CD8-positive, alpha-beta memory T cell (primary cell): ENCODE measurements at places on chromosomes 5 and 9. TPM values are rescaled to one million over a fixed set of nuclear protein-coding genes. Genes with fewer than 3 reads are reported as not detected.

Gene TMEFF1
- 0.38 TPM for total RNA-seq

Gene TICAM2
- total RNA-seq = 0.72 TPM

Gene PCAT7
- total RNA-seq = not detected

Gene PDGFRB
- total RNA-seq = 2.0 TPM

Gene AJM1
- total RNA-seq = 3.2 TPM

Gene SPINK4
- not detected for total RNA-seq

Gene TMC1
- not detected for total RNA-seq

DNA sequence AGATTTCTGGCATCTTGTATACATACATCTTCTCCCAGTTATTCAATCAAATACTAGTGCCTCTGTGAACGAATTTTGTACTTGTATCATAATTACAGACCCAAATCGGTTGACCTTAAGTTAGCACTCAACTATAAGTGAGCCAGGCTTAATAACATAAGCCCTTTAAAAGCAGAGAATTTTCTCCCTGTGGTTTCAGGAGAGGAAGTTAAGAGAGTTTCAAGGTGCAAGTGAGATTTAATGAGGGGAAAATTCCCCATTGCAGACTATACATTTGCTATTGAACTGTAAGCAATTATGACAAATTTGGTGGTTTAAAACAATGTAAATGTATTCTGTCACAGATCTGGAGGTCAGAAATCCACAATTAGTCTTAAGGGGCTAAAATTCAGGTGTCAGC lies 261.9 kb upstream of the NREP start:
- no peaks in the 10 kb centered on the region for H3K27me3 ChIP-seq
- no peak for DNase-seq
- H3K27ac ChIP-seq = no peak overlapping the region
- H3K36me3 ChIP-seq = no peaks in the 10 kb centered on the region
- no peak overlapping the region for H3K4me3 ChIP-seq

DNA sequence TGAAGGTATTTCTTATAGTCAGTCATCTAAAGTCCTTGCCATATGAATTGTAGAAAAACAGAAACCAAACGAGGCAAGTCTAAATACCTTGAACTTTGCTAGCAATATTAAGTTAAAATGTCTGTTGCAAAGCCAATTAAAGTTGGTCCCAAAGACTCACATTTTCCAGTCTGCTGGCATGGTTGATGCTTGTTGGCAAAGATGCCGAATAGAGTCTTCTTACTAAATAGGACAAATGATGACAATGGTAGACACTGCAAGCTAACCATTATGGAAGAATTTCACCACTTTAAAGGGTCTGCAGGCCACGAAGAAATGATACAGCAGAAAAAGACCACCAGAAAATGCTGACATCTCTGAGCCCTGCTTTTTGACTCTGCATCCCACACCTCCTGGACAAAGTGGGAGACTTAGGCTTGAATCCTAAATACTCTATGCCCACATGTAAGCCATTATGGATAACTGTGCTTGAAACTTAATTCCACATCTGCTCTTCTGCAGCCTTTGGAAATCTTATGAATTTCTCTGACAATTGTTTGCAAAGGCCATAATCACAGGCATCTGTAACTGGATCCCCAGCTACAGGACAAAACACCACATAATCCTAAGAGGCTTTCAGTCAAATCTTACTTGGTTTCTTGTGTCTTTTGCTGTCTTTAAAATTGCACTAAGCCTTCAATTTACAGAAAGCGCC lies 61.3 kb downstream of the LHFPL2 start:
- no peak overlapping the region for H3K27ac ChIP-seq
- no peak overlapping the region for H3K4me3 ChIP-seq
- DNase-seq = no peak
- no peaks in the 10 kb centered on the region for H3K27me3 ChIP-seq
- no peaks in the 10 kb centered on the region for H3K4me1 ChIP-seq

DNA sequence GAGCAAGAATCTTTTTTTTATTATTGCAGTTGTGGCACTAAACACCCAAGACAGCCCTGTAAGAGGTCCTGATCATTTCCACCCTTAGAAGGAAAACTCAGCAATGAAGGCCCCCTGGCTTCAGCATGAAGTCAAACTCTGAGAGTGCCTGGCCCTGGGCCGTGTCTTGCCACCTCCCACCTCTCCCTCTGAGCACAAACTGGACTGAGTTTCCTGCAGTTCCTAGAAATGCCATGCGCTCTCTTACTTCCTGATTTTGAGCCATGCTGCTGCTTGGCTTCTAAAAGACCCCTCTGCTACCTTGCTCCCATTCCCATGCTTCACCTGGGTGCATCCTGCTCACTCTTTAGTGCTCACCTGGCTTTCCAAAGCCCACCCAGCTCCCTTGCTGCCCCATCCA lies 140.4 kb upstream of the KLF9 start:
- no peaks in the 10 kb centered on the region for H3K4me1 ChIP-seq
- DNase-seq = no peak
- H3K36me3 ChIP-seq = no peaks in the 10 kb centered on the region
- no peaks in the 10 kb centered on the region for H3K27me3 ChIP-seq

GRCh38 chr9:78567693-78568092 lies 270.8 kb downstream of the PSAT1 start:
- no peak overlapping the region for H3K4me3 ChIP-seq
- DNase-seq = no peak
- no peaks in the 10 kb centered on the region for H3K27me3 ChIP-seq
- H3K36me3 ChIP-seq = no peaks in the 10 kb centered on the region
- no peak overlapping the region for H3K27ac ChIP-seq

- no peak overlapping the region for H3K27ac ChIP-seq
- peak; percentile 34 for DNase-seq
- no peaks in the 10 kb centered on the region for H3K4me1 ChIP-seq
- no peaks in the 10 kb centered on the region for H3K36me3 ChIP-seq
- no peaks in the 10 kb centered on the region for H3K27me3 ChIP-seq
These were observed 42.4 kb downstream of the EXD3 start for GRCh38 chr9:137380606-137381005.

DNA sequence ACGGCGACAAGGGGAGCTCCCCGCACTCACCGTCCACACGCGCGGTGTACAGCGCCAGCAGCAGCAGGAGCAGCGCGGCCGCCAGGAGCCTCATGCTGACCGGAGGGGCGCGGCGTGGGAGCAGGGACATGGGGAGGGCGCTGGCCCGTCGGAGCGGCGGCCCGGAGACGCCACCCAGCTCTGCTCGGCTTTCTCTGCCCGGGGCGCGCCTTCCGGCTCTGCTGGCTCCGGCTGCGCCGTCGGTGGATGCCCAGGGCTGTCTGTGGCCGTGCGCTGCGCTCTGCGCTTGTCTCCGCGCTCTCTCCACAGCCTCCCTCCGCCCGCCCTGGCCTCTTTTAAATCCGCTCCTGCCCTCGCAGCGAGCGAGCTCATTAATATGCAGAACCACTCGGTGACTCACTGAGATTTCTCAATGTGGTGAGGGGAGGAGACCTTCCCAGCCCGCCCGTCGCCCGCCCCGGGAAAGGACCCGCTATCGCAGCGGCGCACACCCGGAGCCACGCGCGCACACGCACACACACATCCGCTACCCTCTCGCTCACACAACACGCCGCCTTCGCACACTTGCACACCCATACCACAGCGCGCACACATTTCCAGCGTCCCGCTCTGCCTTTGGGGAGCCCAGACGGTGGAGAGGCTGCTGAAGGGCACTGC lies at the start of gene CXCL14:
TSS of gene CXCL14 (minus strand) at position 307 of the 657 bp plus-strand sequence. CDS start at position 94, 213 bp downstream.
- no peak within 1 kb of the TSS for H3K27ac ChIP-seq
- H3K4me3 ChIP-seq = no peak within 1 kb of the TSS
- H3K27me3 ChIP-seq = no peaks in the 10 kb centered on the region
- H3K4me1 ChIP-seq = no peaks in the 10 kb centered on the region

DNA sequence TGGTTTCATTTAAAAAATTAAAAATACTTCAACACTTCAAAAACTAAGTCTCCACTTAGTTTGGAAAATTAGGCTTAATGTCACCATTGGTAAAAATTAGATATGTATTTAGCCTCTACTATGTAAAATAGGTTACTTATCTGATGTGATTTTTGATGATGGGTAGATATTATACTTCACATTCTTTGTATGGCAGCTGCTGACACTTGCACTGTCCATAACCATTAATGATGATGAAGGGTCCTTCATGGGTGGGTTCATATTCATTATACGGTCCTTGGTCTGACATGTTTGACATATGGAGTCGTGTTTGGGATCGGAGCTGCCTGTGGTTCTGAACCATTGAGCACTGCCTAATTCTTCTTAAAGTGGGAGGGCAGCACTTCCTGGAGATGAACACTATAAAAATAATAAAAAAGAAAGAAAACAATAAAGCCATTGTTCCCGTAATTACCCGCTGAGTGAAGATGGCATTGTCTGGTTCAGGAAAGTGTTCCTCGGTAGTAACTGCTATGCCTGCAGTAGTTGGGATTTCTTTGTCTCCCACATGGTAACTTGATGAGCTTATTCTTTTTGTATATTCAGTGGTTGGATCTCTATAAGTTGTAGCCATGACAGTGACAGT lies 2.2 kb downstream of the LRRTM2 start:
- H3K4me3 ChIP-seq = no peak overlapping the region
- no peak for DNase-seq
- H3K27me3 ChIP-seq = no peaks in the 10 kb centered on the region
- H3K4me1 ChIP-seq = no peaks in the 10 kb centered on the region
- H3K27ac ChIP-seq = no peak overlapping the region

DNA sequence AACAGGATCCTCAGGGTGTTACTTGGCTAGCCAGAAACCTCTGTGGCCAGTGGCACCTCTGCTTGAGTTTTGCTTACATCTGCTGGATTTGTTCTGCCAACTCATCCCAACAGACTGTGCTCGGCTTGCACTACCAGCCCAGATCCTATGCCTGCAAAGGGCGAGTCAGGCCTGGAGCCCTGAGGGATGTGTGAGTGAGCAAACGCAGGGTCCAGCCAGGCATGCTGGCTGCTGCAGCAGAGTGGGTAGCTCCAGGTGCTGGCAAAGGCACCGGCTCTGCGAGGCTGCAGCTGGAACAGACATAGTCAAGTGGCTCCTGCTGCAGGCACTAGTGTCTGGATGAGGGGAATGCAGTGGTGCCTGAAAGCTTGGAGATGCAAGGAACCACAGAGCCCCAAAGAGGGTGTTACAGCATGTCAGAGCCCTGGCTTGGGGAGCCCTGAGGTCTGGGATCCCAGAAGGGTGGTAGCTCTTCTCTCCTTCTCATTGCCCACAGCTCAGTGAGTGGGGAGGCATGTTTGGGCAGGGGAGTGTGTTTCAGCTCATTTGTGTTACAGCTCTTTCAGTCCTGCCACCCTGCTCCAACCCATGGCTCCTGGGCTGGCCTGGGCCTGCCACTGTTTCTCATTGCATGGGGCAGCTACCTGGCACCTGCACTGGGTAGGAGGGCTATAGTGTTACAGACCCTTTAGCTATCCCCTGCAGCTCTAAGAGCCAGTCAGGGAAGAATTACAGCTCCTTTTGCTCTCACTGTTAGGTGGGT lies 332.6 kb downstream of the TAF11L14 start:
- H3K36me3 ChIP-seq = no peaks in the 10 kb centered on the region
- no peak overlapping the region for H3K4me3 ChIP-seq
- H3K4me1 ChIP-seq = no peaks in the 10 kb centered on the region
- DNase-seq = no peak

- no peak for DNase-seq
- no peaks in the 10 kb centered on the region for H3K27me3 ChIP-seq
- no peak overlapping the region for H3K27ac ChIP-seq
- no peaks in the 10 kb centered on the region for H3K4me1 ChIP-seq
These were observed 77.9 kb upstream of the DAB2 start for GRCh38 chr5:39502704-39503103.

GRCh38 chr9:33223696-33224095 lies 16.3 kb upstream of the SPINK4 start:
- no peaks in the 10 kb centered on the region for H3K27me3 ChIP-seq
- no peak for DNase-seq
- H3K36me3 ChIP-seq = no peaks in the 10 kb centered on the region
- H3K4me3 ChIP-seq = no peak overlapping the region

GRCh38 chr5:147887026-147887627 lies 8.6 kb downstream of the SCGB3A2 start:
- H3K4me3 ChIP-seq = no peak overlapping the region
- no peak for DNase-seq

- no peaks in the 10 kb centered on the region for H3K36me3 ChIP-seq
- H3K27me3 ChIP-seq = no peaks in the 10 kb centered on the region
- no peak overlapping the region for H3K4me3 ChIP-seq
- H3K4me1 ChIP-seq = peaks cover 10% of the 10 kb centered on the region
These were observed 116.9 kb downstream of the ARRDC3 start for GRCh38 chr5:91266184-91266705.

GRCh38 chr9:91760906-91761305 lies 189.1 kb downstream of the ROR2 start:
- H3K4me1 ChIP-seq = no peaks in the 10 kb centered on the region
- no peaks in the 10 kb centered on the region for H3K36me3 ChIP-seq
- H3K4me3 ChIP-seq = no peak overlapping the region
- H3K27me3 ChIP-seq = no peaks in the 10 kb centered on the region
- DNase-seq = no peak
